ENCODE measurements at places on chromosomes 4 and X.
A peak's percentile ranks its signal among the peaks of the same experiment; 100 is the strongest.

DNA sequence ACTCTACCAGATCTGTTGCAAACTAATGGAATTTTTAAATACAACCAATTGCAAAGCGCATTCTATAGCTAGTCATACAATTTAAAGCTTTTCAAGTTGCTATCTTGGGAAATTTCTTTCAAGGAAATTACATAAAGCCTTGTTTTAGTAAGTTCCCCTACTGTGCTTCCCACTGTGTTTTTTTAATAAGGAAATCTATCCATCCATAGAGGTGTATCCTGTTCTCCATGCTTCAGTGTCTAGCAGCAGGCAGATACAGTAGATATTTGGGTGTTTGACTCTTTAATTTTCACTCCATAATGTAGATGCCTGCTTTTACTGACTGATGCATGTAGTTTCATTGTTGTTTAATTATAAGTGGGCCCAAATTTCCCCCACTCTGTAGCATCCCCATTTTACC, 171.6 kb upstream of the POU3F4 start:
- no peak for DNase-seq

GRCh38 chr4:117893207-117893606, 141.1 kb upstream of the NDST3 start:
- no peak for DNase-seq

GRCh38 chr4:83660578-83660977, 124.7 kb downstream of the GPAT3 start:
- DNase-seq: no peak

DNA sequence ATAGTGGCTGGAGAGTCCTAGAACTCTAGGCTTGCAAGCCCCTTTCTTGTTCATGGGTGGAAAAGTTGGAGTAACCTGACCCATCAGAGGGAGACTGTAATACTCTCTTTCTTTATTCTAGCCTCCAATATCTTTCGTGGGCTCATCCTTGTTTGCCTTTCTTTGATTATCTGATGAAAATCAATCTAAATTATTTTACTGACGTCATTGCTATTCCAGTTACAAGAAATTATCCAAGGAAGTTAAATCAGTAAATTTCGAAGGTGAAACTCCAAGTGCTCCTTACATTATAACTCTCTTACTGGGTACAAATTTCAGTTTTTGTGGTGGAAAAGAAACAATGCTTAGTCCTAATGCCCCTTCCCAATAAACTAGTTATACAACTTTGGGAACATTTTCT, 412.9 kb downstream of the IDS start:
- no peak for DNase-seq

GRCh38 chrX:5163663-5164062, 1065.0 kb downstream of the NLGN4X start:
- no peak for DNase-seq

- DNase-seq: no peak
These were observed 342.7 kb downstream of the PDGFC start for GRCh38 chr4:156628858-156629257.

GRCh38 chr4:106414366-106414765, 45.8 kb upstream of the GIMD1 start:
- no peak for DNase-seq

DNA sequence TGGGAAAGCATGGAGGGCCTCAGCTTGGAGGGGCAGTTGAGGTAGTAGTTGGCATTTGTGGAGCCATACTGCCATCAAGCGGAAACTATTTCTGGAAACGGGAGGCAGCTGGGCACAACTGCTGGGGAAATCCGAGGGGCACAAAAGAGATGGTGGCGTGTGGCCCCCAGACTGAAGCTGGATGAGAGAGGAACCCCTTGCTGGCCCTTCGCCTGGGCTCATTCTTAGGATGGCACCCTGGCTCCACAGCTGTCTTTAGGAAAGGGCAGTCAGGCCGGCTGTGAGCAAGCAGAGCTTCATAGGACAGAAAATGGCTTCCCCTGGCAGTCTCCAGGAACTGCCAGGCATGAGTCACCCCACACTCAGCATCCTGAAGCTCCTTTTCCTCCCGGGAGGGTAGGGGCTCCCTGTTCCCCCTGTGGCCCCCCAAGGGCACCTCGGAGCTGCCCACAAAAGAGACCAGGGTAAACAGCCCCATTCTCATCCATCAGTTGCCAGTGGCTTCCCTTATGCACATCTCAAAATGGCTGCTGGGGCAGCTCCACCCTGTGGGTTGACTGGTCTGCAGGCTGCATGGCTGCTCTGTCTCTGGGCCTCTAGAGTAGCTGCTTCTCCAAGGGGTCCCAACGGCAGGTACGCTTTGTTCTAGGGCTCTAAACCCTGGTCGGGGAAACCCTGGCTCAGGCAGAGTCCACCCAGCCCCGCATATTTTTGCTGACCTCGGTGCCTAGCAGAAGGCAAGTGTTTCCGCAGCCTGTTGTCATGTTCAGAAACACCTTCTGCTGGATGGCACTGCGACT, 64.7 kb downstream of the NBDY start:
- no peak for DNase-seq

DNA sequence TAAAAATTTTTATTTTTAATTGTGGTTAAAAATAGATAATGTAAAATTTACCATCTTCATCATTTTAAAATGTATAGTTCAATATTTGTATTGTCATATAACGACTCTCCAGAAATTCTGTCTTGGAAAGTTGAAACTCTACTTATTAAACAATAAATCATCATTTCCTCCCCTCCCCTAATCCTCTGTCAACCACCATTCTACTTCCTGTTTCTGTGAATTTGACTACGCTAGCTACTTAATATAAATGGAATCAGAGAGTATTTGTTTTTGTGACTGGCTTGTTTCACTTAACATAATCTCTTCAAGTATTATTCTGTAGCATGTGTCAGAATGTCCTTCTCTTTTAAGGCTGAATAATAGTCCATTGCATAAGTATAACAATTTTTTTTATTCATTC, 729.0 kb upstream of the AADAT start:
- DNase-seq: no peak

GRCh38 chrX:117196481-117196880, 733.7 kb upstream of the CT83 start:
- DNase-seq: no peak

DNA sequence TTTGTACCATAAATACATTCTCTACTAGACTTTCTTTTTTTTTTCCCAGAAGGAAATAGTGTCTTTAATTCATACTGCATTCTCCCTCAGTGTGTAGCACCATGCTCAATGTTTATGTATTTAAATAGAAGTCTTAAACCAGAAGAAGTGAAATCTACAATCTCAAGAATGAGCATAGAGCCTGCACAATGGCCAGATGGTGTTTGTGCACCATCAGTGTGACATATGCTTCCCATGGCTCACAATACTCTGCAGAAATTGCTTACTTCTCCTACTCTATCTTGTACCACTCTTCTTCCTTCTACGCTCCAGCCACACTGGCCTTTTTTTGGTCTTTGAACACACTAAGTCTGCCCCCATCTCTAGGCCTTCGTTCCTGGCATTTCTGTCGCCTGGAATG, 2.6 kb upstream of the DOCK11 start:
- DNase-seq: no peak

- DNase-seq: no peak
These were observed 33.1 kb upstream of the USP51 start for GRCh38 chrX:55522596-55523276.

DNA sequence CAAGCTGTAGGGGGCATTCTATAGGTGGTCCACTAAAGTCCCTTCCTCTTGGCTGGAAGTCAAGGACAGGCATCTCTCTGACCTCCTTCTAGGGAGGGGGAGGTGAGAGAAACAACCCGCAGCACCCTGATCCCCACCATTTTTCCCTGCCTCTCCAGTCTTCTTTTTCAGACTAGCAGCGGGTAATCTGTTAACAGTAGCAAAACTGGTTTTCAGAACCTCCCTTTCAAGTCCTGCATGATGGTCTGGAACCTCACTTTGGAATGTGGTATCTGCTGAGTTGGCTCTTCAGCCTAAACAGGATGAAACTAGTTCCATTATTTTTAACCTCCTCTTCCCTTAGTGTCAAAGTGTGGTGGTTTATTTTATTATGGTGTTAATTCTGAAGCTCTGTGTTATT, 196.0 kb downstream of the NWD2 start:
- no peak for DNase-seq

- DNase-seq: no peak
These were observed 89.4 kb upstream of the MYOZ2 start for GRCh38 chr4:119046263-119046662.

GRCh38 chrX:85244450-85245211, 840 bp downstream of the ZNF711 start:
- DNase-seq: peak; percentile 4

GRCh38 chr4:19700992-19701391, 550.7 kb upstream of the SLIT2 start:
- DNase-seq: peak; percentile 21

DNA sequence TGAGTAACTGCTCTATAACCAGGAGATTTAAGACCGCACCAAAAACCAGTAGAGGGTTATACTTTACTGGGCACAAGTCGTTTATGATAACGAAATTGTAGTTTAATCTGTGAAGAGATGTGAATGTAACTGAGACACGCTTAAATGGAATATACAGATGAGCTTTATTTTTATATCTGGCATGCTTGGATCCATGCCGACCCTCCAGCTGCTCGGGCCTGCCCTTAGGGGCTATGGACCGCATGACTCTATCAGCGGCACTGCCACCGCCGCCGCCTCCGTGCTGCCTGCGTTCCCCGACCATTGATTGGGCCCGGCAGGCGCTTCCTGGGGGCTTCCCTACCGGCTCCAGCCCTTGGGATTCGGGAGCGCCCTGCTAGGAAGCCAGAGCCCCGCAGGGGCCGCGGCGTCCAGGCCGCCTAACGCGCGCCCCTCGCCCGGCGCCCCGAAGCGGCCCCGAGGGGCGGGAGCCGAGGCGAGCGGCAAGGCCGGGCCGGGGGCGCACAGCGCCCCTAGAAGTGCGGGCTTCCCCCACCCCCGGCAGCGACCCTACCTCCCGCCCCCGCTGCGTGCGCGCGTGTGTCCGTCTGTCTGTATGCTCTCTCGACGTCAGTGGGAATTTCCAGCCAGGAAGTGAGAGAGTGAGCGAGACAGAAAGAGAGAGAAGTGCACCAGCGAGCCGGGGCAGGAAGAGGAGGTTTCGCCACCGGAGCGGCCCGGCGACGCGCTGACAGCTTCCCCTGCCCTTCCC, at the start of gene NFKB1:
Gene NFKB1 (plus strand): TSS at position 664 of the 751 bp plus-strand sequence. CDS start 24,160 bp downstream, outside the sequence.
- peak; percentile 38 for DNase-seq

DNA sequence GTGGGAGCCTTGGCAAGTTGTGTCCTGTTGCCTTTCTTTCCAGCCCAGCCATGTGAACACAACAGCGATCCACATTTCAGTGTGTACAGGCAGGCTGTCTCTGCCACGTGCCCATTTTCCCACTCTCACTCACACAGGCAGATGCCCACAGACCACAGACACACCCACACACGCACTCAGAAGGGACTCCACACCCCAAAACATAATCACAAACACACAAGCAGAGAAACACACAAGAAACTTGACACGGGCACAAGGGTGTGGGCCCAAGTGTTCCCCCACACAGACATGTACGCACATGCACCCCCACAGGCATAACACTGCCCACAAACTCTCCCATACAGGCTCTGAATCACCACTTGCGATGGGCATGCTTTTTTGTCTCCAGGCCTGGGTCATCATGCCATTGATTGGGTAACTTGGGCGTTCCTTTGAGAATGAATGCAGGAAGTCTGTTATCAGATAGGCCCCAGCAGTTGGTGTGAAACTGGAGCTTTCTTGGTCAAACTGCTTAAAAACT, 84.3 kb downstream of the NBDY start:
- peak; percentile 62 for DNase-seq

GRCh38 chr4:61246034-61246433, 45.9 kb downstream of the ADGRL3 start:
- DNase-seq: no peak

GRCh38 chr4:73895201-73896175, 26.3 kb downstream of the CXCL1 start:
- DNase-seq: no peak

GRCh38 chrX:9937761-9938160, 29.4 kb upstream of the CLDN34 start:
- no peak for DNase-seq

- no peak for DNase-seq
These were observed 111.1 kb downstream of the RNF150 start for GRCh38 chr4:141022111-141022695.

GRCh38 chr4:78244705-78245485, 187.8 kb downstream of the FRAS1 start:
- DNase-seq: no peak

GRCh38 chr4:116401293-116401692, 684.1 kb downstream of the TRAM1L1 start:
- DNase-seq: no peak

DNA sequence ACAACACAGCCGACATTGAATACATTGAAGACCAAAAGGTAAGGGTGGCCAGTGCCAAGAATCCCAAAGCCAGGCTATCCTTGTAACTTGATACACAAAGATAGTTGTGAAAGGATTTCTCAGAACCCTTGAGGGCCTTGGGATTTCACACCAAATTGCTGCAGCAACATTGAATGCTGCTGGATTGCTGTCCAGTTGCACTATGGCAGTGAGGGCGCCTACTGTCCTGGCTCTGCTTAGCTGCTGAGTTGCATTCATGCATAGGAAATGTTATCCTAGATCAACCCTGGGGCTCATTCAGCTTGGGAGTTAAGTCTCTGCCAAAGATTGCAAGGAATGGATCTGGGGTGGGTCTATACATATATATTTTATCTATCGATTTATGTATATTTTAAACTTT, 38.7 kb downstream of the LONRF3 start:
- DNase-seq: no peak

- DNase-seq: no peak
These were observed 10.2 kb upstream of the GLOD5 start for GRCh38 chrX:48751343-48751742.

DNA sequence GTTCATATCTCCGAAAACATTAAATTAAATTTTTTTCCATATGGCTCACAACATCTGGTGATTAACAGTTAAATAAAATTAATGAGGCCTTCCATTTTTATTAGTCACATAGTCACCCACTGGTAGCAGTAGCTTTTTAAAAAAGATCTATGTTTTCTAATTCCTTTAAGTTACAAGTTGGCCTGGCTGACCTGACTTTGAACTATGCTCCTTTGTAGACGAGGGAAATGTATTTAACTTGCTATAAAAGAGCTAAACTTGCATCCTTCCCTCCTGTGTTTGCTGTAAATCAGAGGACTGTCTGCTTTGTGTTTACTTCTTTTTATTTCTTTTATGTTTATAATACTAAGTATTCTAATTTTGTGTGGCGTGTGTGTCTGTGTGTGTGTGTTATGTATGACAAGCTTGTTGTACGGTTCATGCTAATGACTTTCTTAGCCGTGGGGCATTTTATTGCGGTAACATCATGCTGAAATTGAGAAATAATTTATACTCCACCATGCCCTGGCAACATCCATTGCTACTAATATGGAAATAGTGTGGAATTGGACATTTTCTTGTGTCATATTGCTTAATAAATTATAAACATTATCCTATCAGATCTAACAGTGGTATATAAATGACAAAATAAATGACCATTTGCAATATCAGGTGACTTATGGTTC, 241.7 kb downstream of the SNCA start:
- DNase-seq: no peak

- no peak for DNase-seq
These were observed 69.0 kb downstream of the HPRT1 start for GRCh38 chrX:134528960-134529359.
